Forelimb muscle (tissue), 1 donor: ENCODE measurements at places on chromosomes 3 and 15. TPM values are rescaled to one million over a fixed set of nuclear protein-coding genes. Genes with fewer than 3 reads are reported as not detected.

DNA sequence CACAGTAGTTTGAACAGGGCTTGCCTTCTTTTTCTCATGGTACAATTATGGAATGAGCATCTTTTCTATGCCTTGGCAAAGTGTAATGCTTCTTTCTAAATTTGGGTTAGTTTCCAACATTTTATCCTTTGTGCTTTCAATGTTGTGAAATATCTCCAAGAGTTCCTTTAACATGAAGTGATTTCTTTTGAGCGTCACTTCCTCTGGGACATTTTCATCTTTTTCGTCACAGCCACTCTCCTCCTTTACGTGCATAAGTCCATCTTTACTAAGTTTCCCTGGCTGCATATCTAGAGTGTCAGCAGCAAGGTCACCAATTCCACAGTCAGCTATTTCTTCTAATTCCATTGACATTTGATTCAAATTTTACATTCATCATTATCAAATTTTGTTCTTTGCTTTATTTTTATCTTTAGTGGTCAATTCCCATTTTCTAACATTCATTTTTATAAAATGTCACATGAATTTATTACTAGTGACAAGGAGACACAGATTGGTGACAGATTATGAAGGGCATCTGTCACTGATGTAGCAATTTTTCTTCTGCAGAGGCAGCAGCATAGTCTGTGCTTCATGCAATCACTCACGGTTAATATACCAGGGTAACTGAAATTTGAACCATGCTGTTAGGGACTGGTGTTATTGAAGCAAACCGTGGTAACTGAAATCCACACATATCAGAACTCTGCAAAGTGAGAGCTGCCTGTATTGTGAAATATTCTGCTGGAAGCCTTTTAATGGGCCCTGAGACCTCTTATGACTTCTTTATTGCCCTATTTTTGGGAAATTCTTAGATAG lies 126.5 kb upstream of the THBS1 start:
- no peak for DNase-seq

GRCh38 chr3:39277893-39278615 lies 1.8 kb downstream of the CX3CR1 start:
- no peak for DNase-seq

DNA sequence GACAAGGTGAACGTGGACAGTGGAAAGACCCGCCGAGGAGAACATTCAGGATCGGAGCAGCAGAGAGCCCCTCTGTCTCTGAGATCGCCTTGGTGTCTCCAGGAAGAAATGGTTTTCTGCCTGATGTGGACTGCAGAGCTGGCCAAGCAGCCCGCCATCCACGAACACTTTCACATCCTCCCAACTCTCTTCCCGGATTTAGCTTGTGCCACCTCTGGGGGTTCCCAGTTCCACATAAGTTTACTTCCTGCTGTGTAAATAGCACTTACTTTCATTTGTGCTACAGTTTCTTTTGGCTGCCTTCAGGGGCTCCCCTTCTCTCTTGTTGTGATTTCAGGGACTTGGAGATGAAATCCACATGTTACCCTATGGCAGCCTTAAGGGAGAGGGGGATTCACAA lies 48.4 kb downstream of the SEMA5B start:
- no peak for DNase-seq

DNA sequence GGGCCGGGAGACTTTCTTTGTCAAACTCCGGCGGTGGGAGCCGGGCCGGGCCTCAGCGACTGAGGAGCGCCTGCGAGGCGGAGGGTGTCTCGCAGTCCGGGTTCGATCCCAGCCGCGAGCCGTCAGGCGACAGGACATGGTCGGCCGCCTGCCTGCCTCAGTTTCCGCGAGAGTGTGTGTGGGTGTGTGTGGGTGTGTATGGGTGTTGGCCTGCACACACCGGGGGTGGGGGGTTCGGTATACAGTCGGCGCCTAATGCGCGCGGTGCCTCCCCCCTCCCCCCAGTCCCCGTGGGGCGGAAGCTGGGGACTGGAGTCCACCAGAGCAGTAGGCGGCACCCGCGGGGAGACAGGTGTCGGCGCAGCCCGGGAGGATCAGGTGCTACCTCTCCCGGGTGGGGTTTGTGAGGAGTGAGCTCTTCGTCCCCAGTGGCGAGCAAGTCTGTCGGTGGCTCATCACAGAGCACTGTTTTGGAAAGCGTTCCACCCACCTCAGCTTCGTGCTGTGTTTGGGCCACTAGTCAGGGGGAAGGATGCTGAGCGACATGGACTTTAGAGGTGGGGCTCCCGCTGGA lies 246.3 kb downstream of the GOLGA6L6 start:
- DNase-seq = no peak

DNA sequence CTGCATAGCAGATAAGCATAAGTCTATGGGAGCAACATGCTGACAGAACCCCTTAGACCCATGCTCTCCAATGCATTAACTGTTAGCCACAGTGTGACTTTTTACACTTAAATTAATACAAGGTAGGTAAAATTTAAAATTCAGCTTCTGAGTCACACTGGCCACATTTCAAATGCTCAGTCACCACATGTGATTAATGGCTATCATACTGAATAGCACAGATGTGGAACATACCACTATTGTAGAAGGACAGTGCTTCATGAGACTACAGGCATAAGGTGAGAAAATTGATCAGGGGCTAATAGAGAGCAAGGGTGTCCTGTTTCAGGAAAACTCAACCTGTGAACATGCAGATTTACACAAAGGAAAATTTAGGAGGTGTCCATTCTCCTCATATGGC lies 357.0 kb upstream of the SEMA6D start:
- no peak for DNase-seq

DNA sequence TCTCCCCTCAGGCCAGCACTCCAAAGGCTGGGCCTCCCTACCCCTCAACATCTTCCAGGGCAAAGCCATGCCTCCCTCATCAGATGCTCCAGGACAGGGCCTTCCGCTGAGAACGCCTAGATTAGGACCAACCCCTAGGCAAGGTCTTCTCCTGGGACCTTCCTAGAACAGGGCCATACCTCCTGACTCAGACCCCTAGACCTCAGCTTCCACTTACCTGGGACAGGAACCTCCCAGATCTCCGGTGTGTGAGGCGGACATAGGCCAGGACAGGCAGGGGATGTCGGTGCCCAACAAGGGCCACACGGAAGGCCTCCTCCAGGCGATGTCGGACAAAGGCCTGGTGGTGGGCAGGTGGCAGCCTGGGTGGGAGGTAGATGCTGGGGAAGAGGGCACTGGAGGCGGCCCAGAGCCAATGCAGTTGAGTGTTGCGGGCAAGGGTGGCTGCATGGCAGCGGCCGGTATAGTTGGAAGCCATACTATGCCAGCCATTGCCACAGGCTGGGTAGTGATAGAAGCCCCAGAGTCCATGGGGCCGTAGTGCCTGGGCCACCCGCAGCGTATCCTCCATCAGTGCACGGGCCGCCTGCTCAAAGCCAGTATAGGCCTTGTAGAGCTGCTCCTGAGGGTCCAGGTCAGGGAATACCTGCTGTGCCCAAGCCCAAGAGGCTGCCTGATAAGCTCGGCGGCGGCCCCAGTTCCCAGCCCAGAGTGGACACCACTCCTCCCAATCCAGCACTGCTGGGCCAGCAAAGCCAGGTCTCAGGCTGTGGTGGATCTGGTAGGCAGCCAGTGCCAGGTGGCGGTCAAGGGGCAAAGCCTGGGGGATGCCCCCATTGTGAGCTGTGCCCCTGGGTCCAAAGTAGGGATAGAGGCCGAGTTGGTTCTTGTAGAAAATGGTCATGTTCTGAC lies 2.5 kb upstream of the IFRD2 start:
- DNase-seq = no peak

Gene CFAP100
- 0.94 TPM for polyA plus RNA-seq

DNA sequence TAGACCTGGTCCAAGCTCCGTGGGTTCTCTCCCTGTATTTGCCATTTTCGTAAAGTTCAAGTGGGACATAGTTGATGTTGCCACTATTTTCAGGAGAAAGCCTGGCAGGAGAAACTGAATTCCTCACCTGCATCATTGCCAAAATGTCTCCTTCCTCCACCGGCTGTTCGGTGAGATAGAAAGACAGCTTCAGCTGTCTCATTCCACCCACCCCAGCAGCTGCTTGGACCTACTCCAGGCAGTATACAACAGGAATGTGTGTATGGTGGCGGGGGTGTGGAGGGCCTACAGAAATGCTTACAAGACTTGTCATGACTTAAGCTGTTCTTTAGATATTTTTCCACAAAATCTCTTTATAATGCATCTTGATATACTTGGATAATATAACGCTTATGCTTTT lies 132.7 kb upstream of the RAP2B start:
- peak; percentile 22 for DNase-seq

Gene CSTA
- polyA plus RNA-seq = 0.25 TPM
